ENCODE measurements at places on chromosomes 2 and 18. TPM values are rescaled to one million over a fixed set of nuclear protein-coding genes. Genes with fewer than 3 reads are reported as not detected.

GRCh38 chr2:136411946-136412345 lies 294.0 kb upstream of the CXCR4 start:
- no peaks in the 10 kb centered on the region for H3K36me3 ChIP-seq
- no peaks in the 10 kb centered on the region for H3K4me1 ChIP-seq
- no peak for DNase-seq
- H3K27me3 ChIP-seq: peaks cover 21% of the 10 kb centered on the region
- H3K27ac ChIP-seq: no peak overlapping the region

GRCh38 chr2:215619022-215619958 lies 183.4 kb upstream of the FN1 start:
- H3K27ac ChIP-seq: no peak overlapping the region
- no peaks in the 10 kb centered on the region for H3K27me3 ChIP-seq
- H3K36me3 ChIP-seq: no peaks in the 10 kb centered on the region
- H3K4me3 ChIP-seq: no peak overlapping the region
- no peak for DNase-seq
- no peaks in the 10 kb centered on the region for H3K4me1 ChIP-seq

MC5R gene
- total RNA-seq: not detected

DNA sequence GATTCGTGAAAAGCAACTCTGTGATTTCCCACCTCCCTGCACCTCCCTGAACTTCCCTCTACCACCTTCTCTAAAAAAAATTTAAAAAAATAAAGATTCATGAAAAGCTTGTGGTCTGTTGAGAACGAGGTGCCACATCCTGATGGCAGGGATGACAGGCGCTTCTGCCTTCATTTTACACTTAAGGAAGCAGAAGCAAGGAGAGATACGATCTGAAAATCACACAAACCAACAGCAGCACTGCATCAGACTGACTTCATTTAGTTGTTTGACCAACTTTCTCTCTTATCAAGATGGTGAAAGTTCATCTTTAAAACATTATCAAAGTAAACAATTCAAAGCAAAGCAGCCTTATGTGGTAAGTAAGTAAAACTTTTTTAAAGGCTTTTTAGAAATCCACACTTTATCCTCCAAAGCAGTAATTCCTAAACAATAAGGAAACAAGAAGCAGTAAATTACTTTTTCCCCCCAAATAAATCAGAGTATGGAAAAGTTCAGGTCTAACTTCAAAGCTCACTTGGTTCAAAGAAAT lies 15.5 kb downstream of the WDFY1 start:
- no peaks in the 10 kb centered on the region for H3K36me3 ChIP-seq
- peaks cover 3% of the 10 kb centered on the region for H3K4me1 ChIP-seq
- H3K27ac ChIP-seq: no peak overlapping the region
- H3K4me3 ChIP-seq: no peak overlapping the region

DNA sequence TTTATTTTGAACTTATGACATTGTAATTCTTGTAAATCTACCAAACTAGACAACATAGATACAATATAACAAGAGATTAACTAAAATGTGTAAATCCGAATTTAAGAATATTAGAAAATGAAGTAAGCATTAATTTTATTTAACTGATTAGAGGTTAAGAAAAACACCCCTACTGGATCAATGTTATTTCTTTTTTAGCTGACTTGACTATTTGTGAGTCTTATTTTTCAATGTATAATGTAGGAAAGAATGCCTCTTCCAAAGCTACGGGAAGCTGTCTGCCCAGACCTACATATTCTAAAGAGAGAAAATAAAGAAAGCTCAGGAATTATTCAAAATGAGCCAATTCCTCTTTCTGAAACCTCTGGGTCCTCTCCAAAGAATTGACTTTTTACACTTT lies 490.8 kb upstream of the CDH7 start:
- no peak overlapping the region for H3K27ac ChIP-seq
- no peaks in the 10 kb centered on the region for H3K27me3 ChIP-seq
- no peaks in the 10 kb centered on the region for H3K36me3 ChIP-seq
- DNase-seq: no peak
- no peak overlapping the region for H3K4me3 ChIP-seq
